ENCODE measurements at places on chromosomes 3 and 15.

DNA sequence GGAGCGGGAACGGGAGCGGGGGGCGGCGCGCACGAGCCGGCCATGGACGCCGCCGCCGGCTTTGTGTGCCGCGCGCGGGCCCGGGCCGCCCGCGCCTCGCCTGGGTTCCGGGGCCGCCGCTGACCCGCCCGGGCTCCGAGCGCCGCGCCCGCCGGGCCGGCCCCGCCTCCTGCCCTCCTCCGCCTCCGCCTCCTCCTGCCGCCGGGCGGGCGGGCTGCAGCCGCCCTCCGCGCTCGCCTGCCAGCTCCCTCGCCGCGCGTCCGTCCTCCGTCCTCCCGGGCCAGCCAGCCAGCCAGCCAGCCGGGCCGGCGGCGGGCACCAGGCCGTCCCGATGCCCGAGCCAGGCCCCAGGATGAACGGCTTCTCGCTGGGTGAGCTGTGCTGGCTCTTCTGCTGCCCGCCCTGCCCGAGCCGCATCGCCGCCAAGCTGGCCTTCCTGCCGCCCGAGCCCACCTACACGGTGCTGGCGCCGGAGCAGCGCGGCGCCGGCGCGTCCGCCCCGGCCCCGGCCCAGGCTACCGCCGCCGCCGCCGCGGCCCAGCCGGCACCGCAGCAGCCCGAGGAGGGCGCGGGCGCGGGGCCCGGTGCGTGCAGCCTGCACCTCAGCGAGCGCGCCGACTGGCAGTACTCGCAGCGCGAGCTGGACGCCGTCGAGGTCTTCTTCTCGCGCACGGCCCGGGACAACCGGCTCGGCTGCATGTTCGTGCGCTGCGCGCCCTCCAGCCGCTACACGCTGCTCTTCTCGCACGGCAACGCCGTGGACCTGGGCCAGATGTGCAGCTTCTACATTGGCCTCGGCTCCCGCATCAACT lies at the start of gene ABHD17C:
Gene ABHD17C, plus strand, starts transcription at position 212 of the 812 bp plus-strand sequence. Its CDS starts 120 bp downstream, at position 332.
- DNase-seq = peak; percentile 41

GRCh38 chr15:42890161-42890913 lies 30.2 kb downstream of the TTBK2 start:
- DNase-seq = no peak

DNA sequence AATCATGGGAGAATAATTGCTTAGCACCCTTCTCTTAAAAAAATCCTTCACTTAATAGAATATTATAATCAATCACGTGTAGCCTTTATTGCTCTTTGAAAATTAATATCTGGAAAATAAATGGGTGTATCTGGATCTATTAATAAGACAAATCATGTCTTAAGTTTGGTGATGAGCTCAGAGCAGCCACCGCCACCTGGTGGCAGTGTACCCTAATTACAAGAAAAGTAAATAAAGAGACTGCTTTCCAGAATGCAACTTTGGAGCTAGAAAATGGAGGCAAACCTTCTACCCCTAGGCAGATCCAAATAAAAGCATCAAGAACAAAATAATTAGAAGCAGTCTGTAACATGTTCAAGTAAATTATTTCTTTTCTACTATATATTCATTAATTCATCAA lies 43.5 kb downstream of the EPHB1 start:
- DNase-seq = no peak

- DNase-seq = no peak
Observed at GRCh38 chr15:75349851-75350588, 3.2 kb downstream of the NEIL1 start.

DNA sequence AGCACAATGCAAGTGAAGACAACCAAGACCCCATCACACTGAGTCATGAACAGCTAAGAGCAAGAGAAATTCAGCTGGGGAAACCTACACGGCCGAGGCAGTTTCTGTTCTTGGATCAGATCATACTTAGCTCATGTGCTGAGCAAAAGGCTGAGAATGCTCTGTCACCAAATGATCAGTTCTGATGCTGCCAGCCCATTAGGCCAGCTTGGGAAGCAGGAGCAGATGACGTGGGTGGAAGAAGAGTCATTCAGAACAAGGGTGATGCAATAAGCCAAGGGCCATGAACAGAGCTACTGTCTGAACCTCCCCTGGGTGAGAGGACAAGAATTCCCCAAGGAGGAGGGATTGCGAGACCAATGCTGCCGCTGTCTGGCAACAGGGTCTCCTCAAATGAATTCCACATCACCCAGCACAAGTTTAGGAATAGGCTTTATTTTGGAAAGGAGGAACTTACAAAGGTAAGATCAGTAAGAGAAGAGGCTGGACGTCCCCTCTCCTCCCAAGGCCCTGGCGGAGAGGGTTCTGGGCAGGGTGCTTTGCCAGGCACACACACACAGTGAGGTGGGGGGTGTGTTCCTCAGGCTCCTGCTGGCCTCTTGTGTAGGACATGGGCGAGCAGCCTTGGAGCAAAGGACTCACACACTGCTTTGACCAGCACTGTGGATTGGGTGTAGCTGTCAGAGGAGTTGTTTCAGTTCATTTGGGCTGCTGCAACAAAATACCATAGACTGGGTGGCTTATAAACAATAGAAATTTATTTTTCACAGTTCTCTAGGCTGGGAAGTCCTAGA lies 65.6 kb upstream of the CTXND1 start:
- DNase-seq = no peak

- no peak for DNase-seq
Observed at GRCh38 chr15:99145005-99145404, 40.1 kb downstream of the SYNM start.

DNA sequence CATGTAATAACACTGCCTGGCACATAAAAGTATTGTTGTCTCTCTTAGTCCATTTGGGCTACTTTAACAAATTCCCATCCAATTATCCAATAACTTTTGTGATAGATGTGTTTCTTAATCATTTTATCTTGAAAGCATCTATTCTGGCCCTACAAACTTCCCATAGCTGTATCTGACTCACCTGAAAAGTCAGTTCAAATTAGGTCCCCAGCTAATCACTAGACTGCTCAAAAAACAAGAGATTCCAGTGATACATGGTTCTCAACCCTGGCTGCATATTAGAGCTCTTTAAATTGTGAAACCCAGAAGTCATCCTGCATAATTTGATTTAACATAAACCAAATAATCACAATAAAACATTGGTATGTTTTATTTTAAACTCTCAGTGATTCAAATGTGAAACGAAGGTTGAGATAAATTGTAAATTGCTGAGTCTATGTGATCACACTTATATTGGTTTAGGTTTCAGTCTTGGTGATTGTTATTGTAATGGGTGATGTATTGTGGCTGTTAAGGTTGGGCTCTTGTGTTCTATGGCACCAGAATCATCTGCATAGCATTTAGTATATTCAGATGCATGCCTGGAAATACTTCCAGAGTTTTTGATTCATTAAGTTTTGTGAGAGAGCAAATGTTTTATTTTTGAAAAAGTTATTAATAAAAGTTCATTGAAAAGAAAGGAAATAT lies 268.9 kb upstream of the KCNMB2 start:
- DNase-seq = no peak

DNA sequence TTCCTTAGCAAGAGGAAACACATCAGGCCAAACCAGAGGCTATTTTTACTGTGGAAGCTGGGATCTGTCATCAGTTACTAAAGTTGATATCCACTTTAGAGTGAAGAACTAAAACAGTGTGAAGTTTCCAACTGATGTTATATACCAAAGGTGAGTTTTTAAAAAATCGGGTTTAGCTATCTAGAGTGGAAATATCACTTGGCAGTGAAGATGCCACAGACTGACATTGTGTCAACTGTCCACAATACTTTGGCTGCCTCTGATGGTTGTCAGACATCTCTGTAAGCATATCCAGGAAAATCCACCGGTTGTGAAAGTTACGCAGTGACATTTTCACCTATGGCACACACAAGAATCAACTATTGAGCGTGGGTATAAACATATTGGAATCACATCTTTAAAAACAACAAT lies 9.2 kb downstream of the ZIC1 start:
- DNase-seq = no peak

- DNase-seq = no peak
Observed at GRCh38 chr3:172164620-172165362, 125.4 kb downstream of the FNDC3B start.

GRCh38 chr3:79515072-79515471 lies 252.7 kb downstream of the ROBO1 start:
- DNase-seq = no peak

- DNase-seq = no peak
Observed at GRCh38 chr3:29319262-29319661, 38.4 kb downstream of the RBMS3 start.

DNA sequence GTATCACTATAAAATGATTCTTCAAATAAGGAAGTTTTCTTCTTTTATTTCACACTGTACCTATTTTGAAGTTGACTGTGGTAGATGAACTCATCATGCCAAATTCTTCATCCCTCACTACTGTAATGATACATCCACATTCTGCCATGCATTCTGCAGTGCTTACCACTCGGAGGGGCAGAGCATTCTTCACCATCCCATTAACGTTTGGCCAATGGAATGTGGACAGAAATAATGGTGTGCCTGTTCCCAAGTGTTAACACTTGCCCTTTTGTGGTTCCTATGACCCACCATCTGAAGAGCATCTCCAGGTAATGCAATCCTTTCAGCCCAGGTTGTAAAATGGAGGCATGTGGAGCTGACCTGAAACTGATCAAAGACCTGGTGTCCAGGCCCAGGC lies 18.6 kb downstream of the GOLIM4 start:
- no peak for DNase-seq

- no peak for DNase-seq
Observed at GRCh38 chr3:66199089-66199473, 21.7 kb upstream of the SLC25A26 start.

DNA sequence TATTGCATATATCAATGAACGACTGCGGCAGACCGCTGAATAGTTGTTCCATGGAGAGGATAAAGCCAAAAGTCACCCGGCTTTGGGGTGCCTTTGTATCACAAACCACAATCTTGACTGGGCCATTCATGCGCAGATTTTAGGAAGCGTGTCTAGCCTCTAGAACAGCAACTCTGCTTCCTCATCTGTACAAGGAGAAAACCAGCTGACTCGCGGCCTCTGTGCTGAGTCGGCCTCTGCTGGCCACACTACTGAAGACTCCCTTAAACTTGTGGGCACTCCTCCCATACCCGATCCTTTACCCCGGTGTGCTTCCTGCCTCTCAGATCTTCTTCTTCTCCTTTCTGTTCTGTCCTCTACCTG lies 872 bp downstream of the DLEC1 start:
- no peak for DNase-seq

DNA sequence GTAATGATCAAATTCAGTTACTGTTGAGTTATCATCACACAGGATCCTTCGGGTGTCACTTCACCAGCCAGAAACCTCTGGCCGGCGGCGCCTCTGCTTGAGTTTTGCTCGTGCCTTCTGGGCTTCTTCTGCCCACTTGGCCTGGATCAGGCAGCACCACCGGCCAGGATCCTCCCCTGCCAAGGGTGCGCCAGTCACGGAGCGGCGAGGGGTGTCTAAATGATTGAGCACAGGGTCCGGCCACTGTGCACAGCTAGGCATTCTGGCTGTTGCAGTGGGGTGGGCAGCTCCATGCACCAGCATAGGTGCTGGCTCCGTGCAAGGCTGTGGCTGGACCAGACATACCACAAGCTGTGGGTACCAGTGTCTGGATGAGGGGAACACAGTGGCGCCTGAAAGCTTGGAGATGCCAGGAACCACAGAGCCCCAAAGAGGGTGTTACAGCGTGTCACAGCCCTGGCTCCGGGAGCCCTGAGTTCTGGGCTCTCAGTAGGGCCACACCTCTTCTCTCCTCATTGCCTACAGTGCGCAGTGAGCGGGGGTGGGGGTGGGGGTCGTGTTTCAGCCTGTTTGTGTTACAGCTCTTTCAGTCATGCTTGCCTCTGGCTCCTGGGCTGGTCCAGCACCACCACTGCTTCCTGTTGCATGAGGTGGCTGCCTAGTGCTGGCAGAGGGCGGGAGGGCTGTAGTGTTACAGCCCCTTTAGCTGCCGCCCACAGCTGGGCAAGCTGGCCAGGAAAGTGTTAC lies 169.4 kb downstream of the FNDC3B start:
- DNase-seq = no peak

DNA sequence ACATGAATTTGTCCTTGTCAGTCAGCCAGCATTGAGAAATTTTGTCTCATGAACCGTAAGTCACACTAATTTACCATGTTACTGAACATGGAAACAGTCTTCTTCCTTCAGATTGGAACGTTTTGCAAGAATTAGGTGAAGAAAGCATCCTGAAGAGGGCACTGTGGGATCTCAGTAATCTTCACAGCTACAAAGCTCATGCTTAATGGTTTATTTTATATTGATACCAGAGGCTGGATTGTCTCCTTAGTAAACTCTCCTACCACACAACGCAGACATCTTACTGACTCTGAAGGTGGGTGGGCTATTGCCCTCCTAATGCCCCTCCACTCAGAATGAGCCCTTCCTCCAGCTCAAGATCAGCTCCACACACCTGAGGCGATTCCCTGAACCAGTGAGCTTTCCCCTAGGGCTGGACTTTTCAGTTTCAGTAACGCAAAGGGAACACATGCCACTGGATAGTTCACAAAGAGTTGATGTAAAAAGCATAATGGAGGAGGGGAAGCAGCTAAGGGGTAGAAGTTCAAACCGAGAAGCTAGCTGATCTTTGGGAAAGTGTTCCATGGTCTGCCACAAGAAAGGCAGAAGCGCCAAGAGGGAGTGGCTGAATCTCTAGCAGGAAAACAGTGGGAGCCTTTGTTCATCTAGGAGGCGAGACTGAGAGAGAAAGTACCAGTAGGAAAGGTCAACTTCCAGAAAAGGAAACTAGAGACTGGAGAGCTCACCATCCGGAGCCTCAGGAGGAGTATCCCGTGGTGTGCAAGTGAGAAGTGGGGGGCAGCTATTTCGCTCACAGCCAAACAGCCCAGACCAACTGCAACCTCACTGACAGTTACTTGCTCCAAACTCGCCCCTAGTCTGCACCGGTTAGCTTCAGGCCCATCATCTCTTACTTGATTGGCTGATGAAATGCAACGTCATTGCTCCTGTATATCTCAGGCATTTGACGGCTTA lies at the start of gene SLC9C1:
Gene SLC9C1, minus strand, starts transcription at position 849 of the 954 bp plus-strand sequence. CDS start 7,425 bp downstream, outside the sequence.
- no peak for DNase-seq

GRCh38 chr3:198080521-198081384 lies 120.7 kb downstream of the LMLN start:
- no peak for DNase-seq

GRCh38 chr3:8555113-8555661 lies 53.6 kb downstream of the LMCD1 start:
- peak; percentile 28 for DNase-seq

GRCh38 chr3:69675786-69676530 lies 63.3 kb upstream of the MITF start:
- no peak for DNase-seq

- no peak for DNase-seq
Observed at GRCh38 chr3:49707113-49707480, 12.4 kb downstream of the AMIGO3 start.

- no peak for DNase-seq
Observed at GRCh38 chr3:73535931-73536330, 88.8 kb downstream of the PDZRN3 start.

DNA sequence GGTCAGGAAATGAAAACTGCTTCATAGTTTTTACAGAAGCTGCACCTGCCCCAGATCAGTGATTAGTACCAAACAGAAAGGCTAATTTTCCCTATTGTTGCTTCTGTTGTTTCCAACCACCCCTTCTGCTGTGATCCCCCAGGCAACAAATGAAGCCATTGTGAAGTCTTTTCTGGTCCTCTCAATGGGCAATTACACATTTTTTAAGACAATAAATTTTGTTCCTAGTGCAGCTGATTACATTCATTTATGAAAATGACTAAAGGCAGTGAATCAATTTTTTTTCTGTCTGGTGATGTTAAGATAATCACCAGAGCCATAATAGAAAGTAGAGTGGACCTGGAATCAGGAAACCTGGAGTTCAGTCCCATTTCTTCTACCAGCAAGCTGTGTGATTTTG lies 32.7 kb downstream of the GLDN start:
- DNase-seq = no peak
